ENCODE measurements at places on chromosomes 11 and 22. TPM values are rescaled to one million over a fixed set of nuclear protein-coding genes. Genes with fewer than 3 reads are reported as not detected.

DNA sequence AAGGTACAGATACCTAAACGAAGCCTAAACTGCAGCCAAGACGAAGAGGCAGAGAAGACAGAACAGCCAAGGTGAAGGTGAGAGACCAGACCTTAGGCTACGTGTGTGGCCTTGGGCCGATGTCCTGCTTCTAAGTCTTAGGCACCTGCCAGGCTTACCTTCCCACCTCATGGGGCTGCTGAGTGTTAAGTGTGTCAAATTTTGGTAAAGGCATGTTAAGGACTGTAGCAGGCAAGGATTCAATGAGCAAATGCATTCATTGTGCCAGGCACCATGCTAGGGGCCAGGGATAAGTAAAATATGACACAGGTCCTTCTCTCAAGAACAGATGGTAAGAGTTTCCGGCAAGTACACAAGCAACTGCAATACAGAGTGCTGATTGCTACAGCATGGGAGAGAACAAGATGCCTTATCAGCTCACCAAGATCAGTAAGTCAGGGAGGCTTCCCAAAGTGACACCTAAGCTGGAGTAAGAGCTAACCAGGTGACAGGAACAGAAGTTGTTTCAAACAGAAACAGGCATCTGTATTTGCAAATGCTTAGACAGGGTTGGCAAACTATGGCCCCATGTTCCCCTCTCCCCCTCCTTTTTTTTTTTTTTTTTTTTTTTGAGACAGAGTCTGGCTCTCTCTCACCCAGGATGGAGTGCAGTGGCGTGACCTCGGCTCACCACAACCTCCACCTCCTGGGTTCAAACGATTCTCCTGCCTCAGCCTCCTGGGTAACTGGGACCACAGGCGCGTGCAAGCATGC lies 46.7 kb downstream of the CLTCL1 start:
- no peak for ATAC-seq

Gene CCDC116
- 0.37 TPM for total RNA-seq

Gene POU2AF2
- total RNA-seq, result 0.42 TPM

GRCh38 chr11:68169442-68169841 lies 43.7 kb downstream of the KMT5B start:
- no peak for ATAC-seq

Gene FGF4
- total RNA-seq, result not detected

DNA sequence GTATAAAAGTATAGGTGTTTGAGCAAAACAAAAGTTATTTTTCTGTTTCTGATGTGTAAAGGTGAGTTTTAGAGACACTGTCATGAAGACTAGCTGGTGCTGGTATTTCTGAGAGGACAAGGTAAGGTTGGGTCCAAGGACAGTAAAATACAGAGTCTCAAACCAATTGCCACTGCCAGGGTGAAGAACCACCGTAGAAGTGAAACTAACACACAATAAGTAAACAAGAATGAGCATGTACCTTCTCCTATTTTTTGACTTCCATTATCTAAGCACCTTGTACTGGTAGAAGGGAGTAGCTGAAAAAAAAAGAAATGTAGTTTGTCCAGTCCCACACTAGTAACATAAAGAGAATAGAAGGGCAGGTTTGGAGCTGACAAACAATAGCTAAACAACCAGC lies 117.3 kb downstream of the TTC28 start:
- ATAC-seq, result no peak

Gene APLNR
- total RNA-seq, result not detected

Gene CYB5R2
- 3.1 TPM for total RNA-seq

DNA sequence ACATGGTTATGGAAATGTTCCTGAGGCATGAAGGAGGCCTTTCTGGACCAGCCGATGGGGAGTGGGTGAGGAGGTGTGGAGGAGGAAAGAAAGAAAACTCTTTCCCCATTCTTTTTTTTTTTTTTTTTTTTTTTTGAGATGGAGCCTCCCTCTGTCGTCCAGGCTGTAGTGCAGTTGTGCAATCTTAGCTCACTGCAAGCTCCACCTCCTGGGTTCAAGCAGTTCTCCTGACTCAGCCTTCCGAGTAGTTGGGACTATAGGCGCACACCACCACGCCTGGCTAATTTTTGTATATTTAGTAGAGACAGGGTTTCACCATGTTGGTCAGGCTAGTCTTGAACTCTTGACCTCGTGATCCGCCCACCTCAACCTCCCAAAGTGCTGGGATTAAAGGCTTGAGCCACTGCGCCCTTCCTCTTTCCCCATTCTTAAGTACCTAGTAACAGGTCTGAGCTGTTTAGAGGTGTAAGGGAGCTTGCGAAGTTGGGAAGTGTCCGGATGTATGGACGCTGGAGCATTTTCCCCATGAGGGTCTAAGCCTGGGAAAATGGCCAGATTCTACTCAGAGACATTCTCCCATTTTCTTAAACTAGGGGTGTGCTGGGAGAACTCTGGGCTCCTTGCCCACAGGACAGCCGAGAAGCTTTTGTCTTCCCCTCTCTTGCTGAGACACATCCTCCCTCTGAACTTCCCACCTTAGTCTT lies 135.8 kb downstream of the TEAD1 start:
- no peak for ATAC-seq

Gene KREMEN1
- not detected for total RNA-seq

DNA sequence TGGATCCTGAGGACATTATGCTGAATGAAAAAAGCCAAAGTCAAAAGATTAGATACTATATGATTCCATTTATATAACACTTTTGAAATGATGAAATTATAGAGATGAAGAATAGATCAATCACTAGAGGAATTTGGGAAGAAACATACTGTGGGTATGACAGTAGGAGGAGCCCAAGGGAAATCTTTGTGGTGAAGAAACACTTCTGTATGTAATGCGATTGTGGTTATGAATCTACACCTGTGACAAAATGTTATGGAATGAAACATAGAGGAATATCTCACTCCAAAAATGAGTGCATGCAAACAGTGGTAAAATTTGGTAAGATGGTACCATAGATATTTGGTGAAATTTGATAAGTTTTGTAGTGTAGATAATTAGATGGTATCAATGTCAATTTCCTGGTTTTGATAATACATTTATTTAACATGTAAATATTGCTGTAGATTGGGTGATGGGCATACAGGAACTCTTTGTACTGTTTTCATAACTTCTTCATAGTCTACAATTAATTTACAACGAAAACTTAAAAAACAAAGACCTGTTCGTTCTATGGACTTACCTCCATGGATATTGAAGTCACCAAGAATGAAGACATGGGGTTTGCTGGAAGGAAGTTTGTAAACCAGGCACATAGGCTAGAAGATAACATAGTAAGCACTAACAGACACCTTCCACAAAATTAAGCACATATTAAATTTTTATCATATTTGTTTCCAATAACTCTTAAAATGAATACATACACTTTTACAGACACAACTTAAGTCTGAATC lies 11.5 kb downstream of the MRGPRX1 start:
- no peak for ATAC-seq

Gene DDIAS
- total RNA-seq, result 6.1 TPM

Gene ASCL2
- 5.1 TPM for total RNA-seq

DNA sequence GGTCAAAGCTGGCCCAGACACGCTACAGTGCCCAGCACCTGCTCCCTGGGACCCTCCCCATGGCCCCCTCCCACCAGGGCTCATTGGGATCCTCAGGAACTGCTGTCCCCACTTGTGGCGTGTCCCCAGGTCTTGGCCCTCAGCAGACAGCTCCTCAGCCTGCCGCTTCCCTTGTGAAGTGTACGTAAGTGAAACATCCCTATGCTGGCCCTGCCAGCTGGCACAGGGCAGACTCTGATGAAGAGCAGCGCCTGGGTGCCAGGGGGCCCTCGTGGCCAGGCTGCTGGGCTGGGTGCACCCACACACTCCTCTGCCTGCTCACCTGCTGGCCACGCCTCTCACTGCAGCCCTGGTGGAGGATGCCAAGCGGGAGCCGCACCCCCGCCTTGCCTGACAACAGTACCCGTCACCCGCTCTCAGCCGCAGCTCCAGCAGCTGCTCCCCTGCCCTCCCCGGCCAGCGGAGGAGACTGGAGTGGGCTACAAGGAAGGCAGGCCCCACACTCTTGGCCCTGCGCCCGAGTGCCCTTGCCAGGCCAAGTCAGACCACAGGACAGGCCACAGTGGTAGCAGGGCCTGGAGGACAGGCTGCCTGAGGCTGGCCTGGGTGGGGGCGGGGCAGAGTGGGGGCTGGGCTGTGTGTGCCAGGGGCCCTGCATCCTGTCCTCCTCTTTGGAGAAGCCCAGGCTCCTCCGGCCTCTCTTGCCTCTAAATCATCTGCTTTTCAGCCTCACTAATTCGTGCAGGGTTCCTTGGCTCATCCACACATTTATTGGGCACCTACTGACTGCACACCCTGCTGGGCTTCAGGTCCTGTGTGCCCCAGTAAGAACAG lies 39.5 kb downstream of the IGF2 start:
- no peak for ATAC-seq

Gene APOA5
- not detected for total RNA-seq

Gene MAJIN
- total RNA-seq, result 1.1 TPM

Gene KAT5
- total RNA-seq, result 88.8 TPM

DNA sequence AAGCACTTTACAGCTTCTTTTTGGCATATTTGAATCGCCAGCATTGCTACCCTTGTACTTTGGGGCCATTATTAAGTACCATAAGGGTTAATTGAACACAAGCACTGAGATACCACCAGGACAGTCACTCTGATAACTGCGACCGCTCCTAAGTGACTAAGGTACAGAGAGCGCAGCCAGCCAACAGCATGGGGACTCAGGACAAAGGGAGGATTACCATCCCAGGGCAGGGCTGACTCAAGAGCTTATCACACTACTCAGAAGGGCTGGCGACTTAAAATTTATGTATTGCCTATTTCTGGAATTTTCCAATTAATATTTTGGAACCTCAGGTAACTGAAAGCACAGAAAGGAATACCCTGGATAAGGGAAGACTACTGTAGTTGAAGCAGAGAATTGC lies 479 bp downstream of the ZNF280A start:
- ATAC-seq, result no peak

DNA sequence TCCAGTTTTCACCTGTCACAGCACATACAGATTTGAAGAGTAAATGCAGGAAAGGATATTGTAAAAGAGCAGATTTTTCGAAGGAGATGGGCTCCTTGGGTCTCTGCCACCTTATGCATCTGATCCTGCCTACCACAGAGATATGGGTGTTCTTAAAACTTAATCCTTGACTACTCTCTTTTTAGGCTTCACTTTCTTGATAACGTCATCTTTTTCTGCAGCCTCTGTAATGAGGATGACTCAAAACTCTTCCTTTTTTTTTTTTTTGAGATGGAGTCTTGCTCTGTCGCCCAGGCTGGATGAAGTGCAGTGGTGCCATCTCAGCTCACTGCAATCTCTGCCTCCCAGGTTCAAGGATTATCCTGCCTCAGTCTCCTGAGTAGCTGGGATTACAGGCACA lies 7.8 kb downstream of the PRR14L start:
- peak; percentile 60 for ATAC-seq

Gene H19
- total RNA-seq, result not detected

Gene CNGA4
- total RNA-seq, result 0.24 TPM

GRCh38 chr11:2570211-2570811 lies 125.5 kb downstream of the KCNQ1 start:
- ATAC-seq, result no peak

DNA sequence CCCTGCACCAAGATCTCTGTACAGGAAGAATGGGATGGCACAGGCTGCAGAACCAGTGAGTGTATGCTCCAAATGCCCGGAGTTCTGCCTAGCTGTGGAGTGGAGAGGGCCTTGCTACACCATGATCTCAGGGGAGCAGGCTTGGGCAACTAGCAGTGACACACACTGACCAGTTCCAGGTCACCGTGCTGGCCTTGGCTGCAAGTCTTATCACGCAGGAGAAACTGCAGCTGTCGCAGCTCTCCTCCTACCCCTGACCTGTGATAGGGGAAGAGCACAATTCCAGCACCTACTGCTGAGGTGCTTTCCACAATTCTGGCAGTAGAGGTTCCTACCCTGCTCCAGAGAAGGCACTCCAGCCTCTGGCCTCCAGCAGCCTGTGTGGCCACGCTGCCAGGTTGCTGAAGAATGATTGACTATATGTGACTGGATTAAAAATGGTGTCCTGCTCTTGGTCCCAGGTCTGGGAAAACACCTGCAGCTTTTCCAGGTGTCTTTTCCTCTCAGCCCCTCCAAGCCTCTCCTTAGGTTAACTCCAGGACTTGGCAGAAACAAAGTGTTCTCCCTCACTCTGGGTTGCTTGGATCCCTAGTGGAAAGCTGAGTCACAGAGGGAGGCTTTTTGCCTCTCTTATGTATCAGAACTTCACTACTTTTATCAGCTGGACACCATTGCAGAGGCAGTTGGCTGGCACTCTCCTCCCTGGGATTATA lies 43.3 kb upstream of the PTPN5 start:
- no peak for ATAC-seq

DNA sequence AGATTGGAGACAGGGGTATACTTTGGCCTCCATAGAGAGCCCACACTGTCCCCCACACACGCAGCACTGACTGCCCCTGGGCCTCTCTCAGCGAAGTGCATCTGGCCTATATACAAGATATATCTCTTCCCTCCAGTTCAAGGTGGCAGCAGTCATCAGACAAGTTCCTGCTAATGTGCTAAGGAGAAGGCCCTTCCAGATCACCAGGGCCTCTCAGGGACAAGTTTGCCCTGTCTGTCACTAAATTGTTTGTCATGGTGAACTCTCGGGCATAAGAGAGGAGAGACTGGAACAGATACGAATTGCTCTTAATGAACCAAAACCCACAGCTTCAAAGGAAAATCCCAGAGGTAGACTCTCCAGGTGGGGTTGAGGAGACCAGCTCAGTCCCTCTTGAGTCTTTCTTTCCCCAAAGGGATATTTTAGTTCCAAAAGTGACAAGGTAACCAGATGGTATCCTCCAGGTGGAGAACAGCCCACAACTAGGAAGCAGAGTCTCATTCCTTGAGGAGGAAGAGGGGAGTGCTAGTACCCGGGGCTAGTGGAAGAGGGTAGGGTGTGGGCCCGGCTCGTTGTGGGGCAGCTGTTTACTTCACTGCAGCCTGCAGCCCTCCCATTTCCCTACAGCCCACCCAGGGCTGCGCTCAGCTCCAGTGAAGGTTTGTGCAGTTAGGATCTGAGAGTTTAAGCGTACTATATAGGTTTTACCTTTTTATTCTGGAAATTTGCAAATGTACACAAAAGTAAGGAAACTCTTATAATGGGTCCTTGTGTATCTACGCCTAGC lies 2.2 kb upstream of the SLC35C1 start:
- no peak for ATAC-seq

Gene RBMXL2
- total RNA-seq, result not detected

- ATAC-seq, result peak; percentile 74
Measured at GRCh38 chr11:65888163-65888814, at the start of gene FIBP. TSS of gene FIBP (minus strand) at chr11:65888471. CDS start at chr11:65888418, 53 bp downstream.

Gene MYO7A
- 4.0 TPM for total RNA-seq

DNA sequence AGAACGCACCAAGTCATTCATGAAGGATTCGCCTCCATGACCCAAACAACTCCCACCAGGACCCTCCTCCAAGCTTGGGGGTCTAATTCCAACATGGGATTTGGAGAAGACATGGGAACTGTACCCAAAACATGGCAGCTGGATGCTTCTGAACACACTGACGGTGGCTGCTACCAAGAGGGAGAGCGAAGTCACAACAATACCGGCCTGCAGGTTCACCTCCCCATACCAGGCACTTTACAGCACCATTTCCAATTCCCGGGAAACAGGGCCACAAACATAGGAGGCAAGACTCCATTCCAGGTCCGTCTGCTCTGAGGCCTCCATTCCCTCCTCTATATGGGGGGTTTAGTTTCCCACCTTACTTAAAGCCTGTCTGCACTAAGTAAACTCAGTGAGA lies 75.8 kb downstream of the LINC01488 start:
- no peak for ATAC-seq

All from activated T-helper 17 cell treated with anti-CD3 and anti-CD28 coated beads, Interleukin-2, amount 50 U/mL, for 72 hours (primary cell).